ENCODE measurements at places on chromosomes 3 and 15. TPM values are rescaled to one million over a fixed set of nuclear protein-coding genes. Genes with fewer than 3 reads are reported as not detected.
A peak's percentile ranks its signal among the peaks of the same experiment; 100 is the strongest.

DNA sequence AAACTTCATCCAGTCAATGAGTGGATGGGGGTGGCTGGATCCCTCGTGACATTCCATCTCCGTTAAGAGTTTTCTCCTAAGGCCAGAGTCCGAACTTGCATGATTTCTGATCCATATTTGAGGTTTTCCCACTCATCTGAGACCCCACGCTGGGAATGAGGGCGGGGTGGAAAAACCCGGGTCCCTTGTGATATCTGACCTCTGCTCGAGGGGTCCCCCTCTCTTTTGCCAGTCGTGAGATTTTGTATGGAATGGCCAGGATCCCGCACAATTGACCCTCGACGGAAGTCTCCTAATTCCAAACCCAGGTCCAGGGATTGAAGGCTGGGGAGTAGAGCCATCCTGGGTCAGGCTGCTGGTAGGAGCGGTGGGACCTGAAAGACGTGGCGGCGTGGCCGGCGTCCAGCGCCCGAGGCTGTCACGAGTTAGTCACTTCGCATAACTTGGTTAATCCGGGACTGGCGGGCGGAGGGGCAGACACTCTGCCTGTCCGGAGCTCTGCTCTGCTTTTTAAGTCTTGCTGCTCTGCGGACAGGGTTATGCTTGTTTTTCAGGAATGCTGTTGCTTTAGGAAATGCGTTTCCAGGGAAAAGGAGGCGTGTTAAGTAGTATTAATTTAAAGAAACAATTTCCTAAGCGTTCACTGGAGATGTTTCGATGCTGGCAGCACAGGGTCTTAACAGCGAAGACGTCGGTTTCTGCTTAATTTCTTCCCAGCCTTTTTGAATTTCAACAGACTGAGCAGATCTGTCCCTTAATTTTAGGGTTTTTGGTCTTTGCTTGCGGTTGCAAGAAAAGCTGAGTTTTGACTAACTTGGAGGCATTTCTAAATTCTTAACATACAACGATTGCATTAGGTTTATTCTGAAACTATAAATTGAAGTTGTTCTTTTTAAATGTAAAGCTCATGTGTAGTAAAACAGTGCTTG, 69.7 kb upstream of the LRRFIP2 start:
- peak overlapping the region; percentile 84 for H3K27ac ChIP-seq
- DNase-seq: peak; percentile 80
- peak overlapping the region; percentile 93 for H3K4me3 ChIP-seq
- H3K36me3 ChIP-seq: no peaks in the 10 kb centered on the region
- H3K4me1 ChIP-seq: peaks cover 23% of the 10 kb centered on the region

DNA sequence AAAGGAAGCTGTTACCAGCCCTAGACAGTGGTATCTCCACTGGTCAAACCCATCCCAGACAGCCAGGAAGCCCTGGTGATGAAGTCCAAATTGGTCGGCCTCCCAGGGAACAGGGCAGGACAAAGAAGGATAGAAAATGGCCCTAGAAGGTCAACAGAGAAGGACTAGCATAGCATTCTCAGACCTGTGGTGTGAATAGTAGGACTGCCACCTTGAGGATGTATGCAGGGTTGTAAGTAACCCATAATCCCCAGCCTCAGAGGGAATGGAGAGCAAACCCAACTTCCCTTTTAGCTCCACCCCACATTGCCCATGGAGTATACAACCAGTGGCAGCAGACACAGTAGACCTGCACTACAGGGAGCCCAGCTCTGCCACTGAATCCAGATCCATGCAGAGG, 68.6 kb upstream of the EIF1B start:
- H3K4me1 ChIP-seq: no peaks in the 10 kb centered on the region
- no peaks in the 10 kb centered on the region for H3K27me3 ChIP-seq
- H3K4me3 ChIP-seq: no peak overlapping the region
- no peak for DNase-seq
- H3K36me3 ChIP-seq: no peaks in the 10 kb centered on the region

GRCh38 chr15:77503764-77504163, 83.1 kb downstream of the HMG20A start:
- peaks cover 22% of the 10 kb centered on the region for H3K4me1 ChIP-seq
- DNase-seq: no peak
- H3K4me3 ChIP-seq: no peak overlapping the region
- H3K36me3 ChIP-seq: no peaks in the 10 kb centered on the region
- H3K27ac ChIP-seq: no peak overlapping the region

DNA sequence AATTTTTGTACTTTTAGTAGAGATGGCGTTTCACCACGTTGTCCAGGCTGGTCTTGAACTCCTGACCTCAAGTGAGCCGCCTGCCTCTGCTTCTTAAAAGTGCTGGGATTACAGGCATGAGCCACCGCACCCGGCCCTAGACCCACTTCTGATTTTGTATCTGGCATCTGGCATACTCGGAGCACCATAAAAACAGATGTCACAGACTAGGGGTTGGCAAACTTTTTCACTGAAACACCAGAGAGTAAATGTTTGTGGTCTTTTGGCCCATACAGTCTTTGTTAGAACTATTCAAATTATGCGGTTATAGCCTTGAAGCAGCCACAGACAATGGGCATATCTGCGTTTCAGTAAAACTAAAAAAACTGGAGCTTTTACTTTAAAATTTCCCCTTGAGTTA, 110.7 kb downstream of the TJP1 start:
- no peak for DNase-seq
- no peak overlapping the region for H3K27ac ChIP-seq

GRCh38 chr3:172630316-172630715, 80.6 kb downstream of the NCEH1 start:
- no peak for DNase-seq
- no peaks in the 10 kb centered on the region for H3K36me3 ChIP-seq
- H3K4me1 ChIP-seq: peaks cover 3% of the 10 kb centered on the region

Gene ROBO1
- polyA plus RNA-seq: 3.8 TPM

Gene WDR82
- polyA plus RNA-seq: 28.4 TPM

Gene USP4
- 44.8 TPM for polyA plus RNA-seq

Gene TADA3
- 59.0 TPM for polyA plus RNA-seq
